ENCODE measurements at places on chromosomes 3 and 15.

DNA sequence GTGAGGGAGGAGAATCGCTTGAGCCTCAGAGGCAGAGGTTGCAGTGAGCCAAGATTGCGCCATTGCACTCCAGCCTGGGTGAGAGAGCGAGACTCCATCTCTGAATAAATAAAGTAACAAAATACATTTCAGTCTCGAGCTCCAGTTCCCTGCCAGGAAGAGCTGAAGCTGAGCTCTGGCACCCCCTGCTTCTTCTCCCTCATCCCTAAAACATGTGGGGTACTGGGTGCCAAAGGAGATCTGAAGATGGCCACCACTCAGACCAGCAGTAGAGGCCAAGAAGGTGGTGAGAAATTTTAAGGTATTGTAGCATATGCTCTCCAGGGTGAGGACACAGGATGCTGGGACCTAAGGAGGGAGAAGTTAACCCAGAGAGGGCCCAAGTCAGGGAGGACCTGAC is 75.0 kb upstream of the CGNL1 start:
- no peak for DNase-seq

DNA sequence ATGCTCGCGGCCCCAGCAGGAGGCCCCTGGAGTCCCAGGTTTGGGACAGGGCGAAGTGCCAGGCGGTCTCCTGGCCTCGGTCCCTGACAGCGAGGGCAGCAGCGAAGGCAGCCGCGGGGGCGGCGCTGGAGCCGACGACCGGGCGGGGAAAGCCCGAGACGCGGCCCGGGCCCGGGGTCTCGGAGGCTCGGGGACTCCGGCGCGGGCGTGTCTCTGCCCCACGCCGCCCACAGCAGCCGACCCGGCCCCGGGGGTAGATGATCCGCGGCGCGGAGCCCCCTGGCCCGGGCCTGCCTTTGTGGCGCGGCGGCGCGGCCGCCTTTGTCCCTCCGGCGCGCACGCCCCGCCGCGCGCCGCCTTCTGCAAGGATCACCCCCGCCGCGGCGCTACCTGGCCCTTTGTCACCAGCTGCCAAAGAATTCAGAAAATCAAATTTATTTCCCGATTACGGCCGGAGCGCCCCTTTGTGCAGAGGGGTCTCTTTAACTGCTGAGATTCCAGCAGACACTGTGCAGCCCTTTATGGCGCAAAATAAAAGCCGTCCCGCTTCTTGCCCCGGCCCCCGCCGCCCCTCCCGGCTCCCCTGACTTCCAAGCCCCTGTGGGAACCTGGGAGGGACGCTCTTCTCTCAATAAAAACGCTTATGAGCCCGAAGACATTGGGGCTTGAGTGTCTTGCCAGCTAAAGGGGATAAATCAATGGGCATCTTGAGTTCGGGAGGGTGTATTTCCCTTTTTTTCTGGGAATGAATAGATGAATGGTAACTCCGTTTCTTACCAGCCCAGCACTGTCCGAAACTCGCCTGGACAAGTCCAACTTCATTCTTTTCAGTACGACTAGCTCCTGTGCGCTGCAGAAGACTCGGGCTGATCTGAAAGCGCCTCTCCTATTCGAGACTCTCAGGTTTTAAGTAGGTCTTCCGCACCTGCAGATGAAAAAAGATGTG is 68.4 kb downstream of the HES1 start:
- no peak for DNase-seq

DNA sequence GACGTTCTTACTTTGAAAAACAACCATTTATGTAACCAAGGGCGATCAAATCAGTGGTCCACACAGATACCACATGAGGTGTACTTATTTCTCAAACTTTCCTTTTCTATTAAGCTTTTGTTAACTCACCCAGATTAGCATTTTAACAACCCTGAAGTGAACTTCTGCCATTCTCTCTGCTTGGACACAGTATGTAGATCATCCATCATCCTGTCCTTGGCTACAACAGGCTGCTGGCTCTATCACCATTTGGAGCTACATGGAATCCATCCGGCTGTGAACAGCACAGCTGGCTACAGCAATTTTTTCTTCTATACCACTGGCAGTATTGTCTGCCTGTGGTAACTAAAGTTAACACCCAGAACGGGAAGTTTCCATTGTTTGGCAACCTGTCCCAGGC is 4.4 kb downstream of the SEMA6D start:
- DNase-seq = no peak

GRCh38 chr3:131973731-131974130 is 61.1 kb downstream of the CPNE4 start:
- DNase-seq = no peak

- DNase-seq = no peak
Measured at GRCh38 chr3:113174304-113174703, 37.1 kb upstream of the BOC start.

- no peak for DNase-seq
Measured at GRCh38 chr15:61780278-61780980, 279.8 kb downstream of the VPS13C start.

- peak; percentile 16 for DNase-seq
Measured at GRCh38 chr3:48919215-48920138, 835 bp downstream of the ARIH2 start.

DNA sequence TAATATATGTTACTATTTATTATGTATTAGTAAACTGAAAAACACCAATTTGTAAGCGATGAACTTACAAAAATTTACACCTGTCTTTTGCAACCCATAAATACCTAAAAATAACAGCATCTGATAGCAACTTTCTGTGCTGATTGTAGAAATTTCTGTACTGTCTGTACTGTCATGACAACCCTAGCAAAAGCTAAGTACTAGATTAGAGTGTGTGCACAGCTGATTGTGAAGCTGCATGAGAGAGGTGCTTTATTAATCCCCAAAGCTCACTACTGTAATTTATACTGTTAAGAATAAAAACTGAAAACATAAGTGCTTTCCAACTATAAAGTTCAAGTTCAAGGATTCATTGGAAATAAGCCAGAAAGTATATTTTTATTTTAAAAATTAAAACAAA is 815 bp downstream of the BCL2A1 start:
- DNase-seq = no peak

- no peak for DNase-seq
Measured at GRCh38 chr15:68277131-68277602, 378 bp upstream of the FEM1B start.

GRCh38 chr3:31145062-31145461 is 250.6 kb upstream of the GADL1 start:
- DNase-seq = no peak

DNA sequence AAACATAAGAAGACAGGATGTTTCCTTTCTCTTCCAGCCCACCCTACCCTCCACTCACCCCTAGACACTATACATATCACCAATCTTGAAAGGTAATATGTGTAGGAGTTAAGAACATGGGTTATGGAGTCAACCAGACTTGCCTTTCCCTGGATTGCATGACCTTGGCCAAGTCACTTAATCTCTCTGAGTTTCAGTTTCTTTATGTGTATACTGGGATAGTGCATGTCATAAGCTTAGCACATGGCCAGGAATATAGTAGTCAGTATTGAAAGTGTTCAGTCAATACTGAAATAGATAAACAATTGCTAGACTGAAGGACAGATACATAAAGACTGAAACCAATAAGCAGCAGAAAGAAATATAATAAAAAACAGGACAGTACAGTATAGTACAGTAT is 283.2 kb upstream of the STT3B start:
- DNase-seq = no peak

- no peak for DNase-seq
Measured at GRCh38 chr3:57872606-57873005, 116.5 kb downstream of the SLMAP start.

GRCh38 chr3:171295484-171296373 is 164.5 kb downstream of the TNIK start:
- DNase-seq = no peak

DNA sequence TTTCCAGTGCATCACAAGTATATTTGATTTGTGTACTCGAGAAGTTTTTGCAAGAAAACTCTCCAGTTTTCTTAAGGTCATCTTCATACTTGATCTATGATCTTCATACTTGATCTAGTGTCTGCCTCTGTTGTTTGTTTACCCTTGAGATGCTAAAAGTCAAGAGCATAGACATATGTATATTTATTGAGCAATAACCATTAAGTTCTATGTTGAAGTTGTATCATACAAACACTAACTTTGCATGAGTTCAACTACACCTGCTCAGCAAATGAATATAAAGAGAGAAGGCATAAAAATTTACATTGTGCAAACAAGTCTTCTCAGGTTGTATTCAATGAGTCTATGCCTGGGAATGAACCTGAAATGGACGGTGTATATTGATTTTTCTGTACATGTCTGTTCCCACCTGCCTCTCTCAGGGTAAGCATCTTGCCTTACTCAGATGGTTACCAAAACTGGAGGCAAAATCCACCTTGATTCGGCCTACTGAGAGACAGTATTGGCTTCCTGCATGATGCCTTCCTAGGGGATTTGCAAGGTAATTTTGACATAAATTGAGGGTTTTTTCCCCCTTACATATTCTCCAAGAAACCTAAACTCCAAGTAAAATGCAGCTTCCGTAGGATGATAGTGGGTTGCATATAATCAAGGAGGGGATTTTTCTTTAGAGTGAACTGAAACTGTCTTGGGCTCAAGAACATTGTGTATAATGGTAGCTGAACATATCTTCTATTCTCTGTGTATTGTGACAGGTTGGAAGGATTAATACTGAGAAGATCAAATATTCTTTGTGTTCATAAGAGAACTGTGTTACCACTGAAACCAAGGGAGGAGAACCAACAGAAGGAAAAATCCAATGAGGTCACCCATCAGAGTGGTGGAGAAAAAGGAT is 110.4 kb downstream of the FILIP1L start:
- DNase-seq = no peak

- DNase-seq = no peak
Measured at GRCh38 chr15:72472992-72473610, 1.0 kb upstream of the ARIH1 start.

- DNase-seq = no peak
Measured at GRCh38 chr3:144296808-144297207, 325.2 kb downstream of the DIPK2A start.

DNA sequence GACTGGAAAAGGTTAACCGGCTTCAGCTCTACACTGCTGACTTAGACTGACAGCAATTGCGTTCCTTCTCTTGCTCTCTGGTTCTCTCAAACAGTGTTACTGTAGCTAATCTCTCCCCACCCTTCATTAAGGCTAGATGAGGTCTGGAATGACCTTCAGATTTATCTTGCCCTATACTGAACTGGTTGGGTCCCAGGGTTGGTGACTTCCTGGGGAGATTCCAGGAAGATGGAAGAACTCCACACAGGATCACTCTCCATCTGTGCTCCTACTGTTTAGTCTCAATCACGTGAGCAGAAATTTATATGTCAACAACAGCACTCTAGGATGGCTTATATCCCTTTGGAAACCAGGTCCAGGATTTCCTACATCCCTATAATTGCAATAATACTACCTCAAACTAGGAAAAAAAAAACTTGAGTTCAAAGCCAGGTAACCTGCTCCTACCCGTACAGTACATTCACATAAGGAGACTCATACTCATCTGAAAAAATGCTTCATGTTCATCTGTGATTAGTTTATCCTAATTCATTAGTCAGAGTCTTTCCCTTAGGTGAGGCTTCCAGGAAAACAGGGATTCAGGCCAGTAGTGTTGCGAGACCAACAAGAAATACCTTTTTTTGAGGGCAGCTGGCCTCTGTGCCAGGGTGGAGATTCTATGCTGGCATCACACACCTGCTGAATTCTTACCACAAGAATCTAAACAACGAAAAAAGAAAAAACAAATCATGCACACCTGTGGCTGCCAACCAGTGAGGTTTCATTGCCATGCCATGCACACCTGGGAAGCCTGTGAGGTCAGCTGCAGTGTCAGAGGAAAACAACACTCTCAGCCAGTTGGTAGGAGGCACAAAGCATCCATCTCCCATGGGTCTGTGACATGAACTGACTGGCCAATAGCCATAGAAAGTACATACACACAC is 297.3 kb downstream of the MECOM start:
- DNase-seq = no peak

DNA sequence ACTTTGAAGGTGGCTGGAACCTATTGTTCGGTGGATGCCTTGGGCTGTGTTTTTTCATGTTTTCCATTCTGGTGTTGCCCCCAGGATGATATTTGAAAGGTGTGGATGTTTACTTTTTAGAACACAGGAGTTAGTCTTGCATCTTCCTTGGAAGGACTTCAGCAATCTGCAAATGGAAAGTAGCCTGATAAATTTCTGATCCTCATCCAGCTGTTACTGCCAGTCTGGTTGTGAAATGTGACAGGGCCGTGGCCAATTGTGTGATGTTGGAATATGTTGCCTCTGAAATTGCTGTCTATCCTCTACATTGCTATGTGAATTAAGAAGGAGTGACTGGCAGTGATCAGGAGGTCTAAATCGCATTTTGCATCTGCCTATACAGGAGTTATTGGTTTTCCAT is 382.5 kb upstream of the C2CD4B start:
- no peak for DNase-seq

- no peak for DNase-seq
Measured at GRCh38 chr15:77944002-77944867, 133.3 kb downstream of the TBC1D2B start.
